ENCODE measurements at places on chromosomes 4 and X.
A peak's percentile ranks its signal among the peaks of the same experiment; 100 is the strongest.

GRCh38 chrX:150849996-150850720 lies 48.3 kb downstream of the CD99L2 start:
- DNase-seq = no peak

GRCh38 chrX:51026862-51027261 lies 116.3 kb downstream of the BMP15 start:
- DNase-seq = no peak

GRCh38 chrX:131741103-131741581 lies 197.3 kb downstream of the OR13H1 start:
- DNase-seq = no peak

- no peak for DNase-seq
Observed at GRCh38 chr4:113749178-113749577, 12.4 kb downstream of the CAMK2D start.

GRCh38 chr4:16122784-16123183 lies 39.0 kb upstream of the PROM1 start:
- no peak for DNase-seq

- DNase-seq = peak; percentile 72
Observed at GRCh38 chr4:186144946-186145569, 40.6 kb downstream of the FAM149A start.

- no peak for DNase-seq
Observed at GRCh38 chr4:112093636-112094202, 51.5 kb upstream of the FAM241A start.

GRCh38 chr4:110224812-110225211 lies 26.4 kb upstream of the ELOVL6 start:
- no peak for DNase-seq

- no peak for DNase-seq
Observed at GRCh38 chrX:10360116-10360515, 203.3 kb downstream of the CLCN4 start.

DNA sequence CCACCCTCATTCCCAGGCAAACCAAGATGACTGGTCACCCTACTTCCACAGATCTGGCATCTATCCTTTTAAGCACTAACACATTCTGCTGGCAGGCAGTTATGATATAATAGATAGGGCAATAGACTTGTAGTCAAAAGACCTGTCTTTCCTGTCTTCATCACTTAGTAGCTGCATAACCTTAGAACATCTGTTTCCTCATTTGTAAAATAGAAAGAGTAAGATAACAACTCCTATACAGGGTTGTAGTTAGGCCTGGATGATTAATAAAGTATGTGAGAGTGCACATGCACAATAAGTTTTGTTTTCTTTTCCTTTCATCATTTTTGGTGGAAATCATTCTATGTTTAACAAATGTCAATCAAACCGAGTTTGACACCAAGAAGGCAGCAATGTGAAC lies 72.1 kb downstream of the GPR82 start:
- DNase-seq = no peak

- DNase-seq = no peak
Observed at GRCh38 chr4:70660106-70660505, 6.2 kb downstream of the JCHAIN start.

DNA sequence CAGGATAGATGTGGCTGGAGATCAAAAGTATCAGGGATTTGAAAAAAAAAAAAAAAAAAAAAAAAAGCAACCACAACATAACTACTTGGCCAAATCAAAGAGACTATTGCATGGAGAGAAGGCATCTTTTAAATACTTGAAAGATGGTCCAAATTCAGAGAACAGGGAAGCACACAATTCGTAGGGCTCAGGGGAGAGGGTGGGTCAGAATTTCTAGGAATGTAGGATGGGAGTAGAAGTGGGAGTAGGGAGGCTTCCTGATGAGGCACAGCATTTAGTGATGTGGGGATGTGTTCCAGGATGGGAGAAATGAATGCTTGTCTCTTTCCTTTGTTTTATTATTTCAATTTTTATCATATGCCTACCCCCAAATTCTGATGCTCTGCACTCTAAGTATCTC lies 36.3 kb downstream of the RTL3 start:
- no peak for DNase-seq

DNA sequence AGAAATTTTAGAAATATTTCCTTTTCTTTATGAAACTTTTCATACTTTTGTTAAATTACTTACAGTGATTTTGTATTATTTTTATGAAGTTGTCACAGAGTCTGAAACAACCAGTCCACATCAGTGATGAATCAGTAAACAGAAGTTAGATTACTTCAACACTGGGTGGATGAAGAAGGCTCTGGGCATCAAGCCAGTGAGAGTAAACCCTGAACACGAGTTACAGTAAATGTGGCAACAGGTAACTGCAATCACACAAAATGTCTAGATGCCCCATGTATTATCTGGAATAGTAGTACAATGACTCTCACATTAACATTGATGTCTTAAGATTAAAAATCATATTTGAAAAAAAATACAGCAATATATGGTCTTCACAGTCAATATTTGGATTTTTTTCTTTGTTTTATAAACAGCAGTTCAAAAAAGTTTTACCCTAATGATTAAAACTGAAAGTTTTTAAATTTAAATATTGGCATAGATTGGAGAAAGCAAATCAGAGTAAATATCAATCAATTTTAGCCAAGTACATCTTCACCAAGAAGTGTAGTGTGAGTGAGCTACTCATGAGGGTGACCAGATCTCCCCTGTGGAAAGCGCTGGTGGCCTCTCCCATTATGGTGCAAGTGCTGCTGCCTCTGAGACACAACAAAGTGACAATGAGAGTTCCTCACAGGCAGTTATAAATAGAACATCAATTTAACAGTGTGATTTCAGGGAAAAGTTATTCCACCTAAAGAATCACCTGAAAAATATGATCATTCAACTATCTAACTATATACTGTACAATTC lies 63.2 kb upstream of the UGT2B7 start:
- DNase-seq = no peak

GRCh38 chr4:87097075-87097474 lies 123.3 kb downstream of the KLHL8 start:
- DNase-seq = no peak

GRCh38 chrX:149208307-149208706 lies 296.8 kb downstream of the IDS start:
- DNase-seq = no peak

GRCh38 chr4:87913896-87914295 lies 61.6 kb upstream of the SPP1 start:
- DNase-seq = no peak

GRCh38 chr4:26330186-26330787 lies 9.5 kb downstream of the RBPJ start:
- no peak for DNase-seq

DNA sequence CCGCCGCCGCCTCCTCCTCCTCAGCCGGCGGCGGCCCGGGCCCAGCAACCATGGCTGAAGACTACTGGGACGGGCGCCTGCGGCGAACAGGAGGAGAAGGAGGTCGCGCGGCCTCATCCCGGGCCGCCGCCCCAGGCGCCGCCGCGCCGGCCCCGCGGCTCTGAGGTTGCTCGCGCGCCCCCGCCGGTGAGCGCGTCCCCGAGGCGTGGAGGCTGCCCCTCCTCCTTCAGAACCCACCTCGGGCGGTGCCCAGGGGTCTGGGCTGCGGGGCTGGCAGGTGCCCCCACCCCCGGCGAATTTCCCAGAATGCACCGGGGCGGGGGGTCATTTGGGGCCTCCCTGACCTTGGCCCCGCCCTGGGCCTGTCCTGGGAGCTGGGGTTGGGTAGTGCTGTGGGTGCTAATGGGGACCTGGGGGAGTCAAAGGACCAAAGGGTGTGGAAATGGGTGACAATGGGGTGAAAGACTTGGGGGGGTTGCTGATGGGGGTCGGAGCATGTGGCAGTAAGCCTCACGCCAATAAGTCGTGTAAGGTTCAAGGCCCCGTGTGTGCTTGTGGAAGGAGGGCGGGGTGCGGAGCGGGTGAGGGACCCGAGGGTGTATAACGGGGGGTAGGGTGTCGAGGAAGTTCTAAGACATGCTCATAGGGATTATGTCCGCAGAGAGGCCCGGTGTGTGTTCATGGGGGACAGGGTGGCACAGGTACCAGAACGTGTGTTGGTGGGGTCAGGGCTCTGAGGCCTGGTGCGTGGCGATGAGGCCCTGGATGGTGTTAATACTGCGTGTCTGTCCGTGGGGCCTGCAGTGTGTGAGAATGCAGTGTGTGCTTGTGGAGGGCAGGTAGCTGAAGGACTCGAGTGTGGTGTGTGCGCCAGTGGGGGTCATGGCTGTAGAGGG lies 687 bp downstream of the CDK16 start:
- DNase-seq = peak; percentile 72

DNA sequence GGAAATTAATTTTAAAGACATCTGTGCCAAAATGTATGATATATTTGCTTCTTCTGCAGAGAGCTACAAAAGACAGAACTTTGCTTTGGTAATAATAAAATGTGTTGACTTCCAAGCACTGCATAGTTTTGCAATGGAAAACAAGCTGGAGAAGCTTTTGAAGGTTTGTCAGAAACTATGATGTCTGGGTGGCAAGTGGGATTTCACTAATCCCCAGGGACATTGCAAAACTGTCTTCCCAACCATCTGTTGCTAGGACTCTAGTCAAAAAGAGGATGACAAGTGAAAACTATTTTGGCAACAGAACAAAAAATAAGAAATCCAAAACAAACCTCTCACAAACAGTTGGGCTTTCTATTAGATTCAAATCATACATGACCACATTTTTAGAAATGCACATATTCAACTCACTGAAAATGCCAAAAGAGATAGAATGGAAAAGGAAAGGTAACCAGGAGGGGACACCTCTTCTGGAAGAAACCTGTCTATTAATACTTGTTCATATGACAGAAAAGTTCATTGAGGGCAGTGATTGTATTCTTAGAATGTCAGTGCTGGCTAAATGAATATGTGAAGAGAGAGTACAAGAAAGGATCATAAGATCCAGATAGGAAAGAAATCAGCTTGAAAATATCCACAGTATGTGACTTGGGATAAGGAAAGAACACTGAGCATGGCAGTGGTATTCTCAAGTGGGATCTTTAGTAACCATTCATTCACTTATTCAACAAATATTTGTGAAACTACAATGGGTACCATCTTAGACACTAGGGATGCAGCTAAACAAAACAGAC lies 228.0 kb downstream of the RASL11B start:
- no peak for DNase-seq

DNA sequence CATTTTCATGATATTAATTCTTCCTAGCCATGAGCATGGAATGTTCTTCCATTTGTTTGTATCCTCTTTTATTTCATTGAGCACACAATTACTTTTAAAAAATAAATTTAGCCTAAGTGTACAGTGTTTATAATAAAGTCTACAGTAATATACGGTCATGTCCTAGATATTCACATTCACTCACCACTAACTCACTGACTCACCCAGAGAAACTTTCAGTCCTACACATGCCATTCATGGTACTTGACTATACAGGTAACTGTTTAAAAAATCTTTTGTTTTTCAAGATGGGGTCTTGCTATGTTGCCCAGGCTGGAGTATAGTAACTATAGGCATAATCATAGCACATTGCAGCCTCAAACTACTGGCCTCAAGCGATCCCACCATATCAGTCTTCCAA lies 348.1 kb downstream of the RAPGEF2 start:
- DNase-seq = no peak

DNA sequence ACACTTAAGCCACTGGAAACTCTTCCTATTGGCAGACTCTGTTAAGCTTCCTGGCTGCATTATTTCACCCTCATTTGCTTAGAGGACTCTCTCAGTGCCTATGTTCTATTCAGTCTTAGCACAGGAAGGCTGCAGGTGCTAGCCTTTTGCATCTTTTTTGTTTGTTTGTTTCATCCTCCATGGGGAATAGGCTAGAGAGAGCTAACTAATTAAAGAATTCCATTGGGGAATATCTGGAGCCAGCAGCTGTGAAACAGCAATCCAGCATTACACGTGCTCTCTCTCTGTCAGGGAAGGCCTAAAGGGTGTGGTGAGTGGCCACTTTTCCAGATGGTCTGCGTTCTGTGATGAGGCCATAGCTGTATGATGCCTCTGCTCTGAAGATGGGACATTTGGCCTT lies 633.6 kb downstream of the SPRY1 start:
- DNase-seq = peak; percentile 47

GRCh38 chr4:162921178-162921785 lies 245.4 kb downstream of the NAF1 start:
- DNase-seq = no peak

DNA sequence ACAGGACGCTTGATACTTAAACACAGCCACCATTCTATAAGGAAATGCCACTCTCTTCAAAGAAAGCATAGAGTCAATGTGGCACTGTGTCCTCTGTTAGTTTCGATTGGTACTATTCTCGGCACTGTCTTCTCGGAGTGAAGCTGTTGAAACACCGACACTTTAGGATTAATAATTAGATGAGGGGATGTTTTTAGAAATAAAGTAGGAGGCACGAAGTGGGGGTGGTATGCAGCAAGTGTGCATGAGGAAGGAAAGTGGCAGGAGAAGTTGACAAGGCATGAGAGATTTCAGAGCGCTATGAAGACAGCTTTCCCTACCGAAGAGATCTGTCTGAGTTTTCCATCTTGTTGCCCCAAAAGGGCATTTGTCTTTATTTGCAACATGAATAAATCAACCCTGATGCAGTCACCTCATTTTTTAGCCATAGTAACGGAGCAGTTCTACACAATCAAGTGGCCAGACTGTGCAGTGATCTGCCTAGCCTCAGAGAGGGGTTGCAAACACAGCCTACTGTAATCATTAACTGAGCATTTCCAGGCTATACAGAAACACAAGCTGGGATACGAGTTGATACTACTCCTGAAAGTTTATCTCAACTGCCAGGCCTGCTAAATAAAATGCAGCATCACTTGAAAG lies 8.3 kb downstream of the GPRIN3 start:
- no peak for DNase-seq

DNA sequence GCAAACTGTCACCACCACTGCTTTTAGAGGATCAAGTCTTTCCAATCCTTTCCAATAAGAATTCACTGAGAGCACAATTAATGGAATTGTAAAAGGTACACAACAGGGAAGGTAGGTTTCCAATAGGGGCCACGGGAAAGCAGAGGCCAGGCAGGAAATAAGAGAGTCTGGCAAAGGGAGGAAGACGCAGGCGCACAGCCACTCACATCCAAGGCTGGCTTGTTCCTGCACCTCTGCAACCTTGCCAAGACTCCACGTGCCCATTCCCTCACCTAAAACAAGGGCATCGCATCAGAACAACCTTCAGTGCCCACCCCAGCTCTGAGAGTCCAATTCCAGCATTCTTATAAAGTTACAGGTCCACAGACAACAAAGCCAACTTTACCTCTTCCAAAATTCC lies 81.2 kb downstream of the AFAP1 start:
- DNase-seq = no peak

DNA sequence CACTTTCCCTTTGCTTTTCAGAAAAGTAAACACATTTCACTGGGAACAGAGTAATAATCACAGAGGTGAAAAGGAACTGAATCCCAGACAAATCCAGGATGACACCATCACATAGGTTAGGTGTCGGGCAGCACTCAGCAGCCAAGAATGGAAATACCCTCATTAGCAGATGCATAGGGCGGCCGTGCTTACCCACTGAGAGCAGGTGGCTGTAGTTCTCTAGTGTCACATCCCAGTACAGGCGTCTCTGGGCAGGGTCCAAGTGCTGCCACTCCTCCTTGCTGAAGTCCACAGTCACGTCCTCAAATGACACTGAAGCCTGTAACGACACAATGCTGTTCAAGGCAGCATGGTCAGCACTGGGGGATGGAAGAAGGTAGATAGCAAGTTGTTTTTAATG lies 26.9 kb downstream of the ZNF41 start:
- DNase-seq = no peak
